ENCODE measurements at places on chromosomes 1 and 21.
A peak's percentile ranks its signal among the peaks of the same experiment; 100 is the strongest.

- DNase-seq = peak; percentile 56
These were observed 1.0 kb upstream of the DCAF6 start for GRCh38 chr1:167935216-167936067.

DNA sequence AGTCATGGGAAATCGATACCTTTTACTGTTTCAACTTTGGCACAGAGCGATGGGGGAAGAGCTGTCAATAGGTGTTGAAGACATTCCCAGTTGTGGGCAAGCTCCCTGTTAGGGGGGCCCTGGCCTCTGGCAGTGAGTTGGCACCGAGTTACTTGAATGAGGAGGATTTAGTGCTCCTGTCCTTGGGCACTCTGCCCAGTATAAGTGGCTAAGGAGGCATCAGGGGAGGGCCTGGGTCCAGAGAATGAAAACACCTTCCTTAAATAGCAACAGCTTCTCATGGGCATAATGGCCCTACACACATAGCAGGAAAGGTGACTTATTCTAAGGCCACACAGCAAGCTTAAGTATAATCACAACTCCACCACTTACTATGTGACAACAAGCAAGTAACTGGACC, 664.4 kb downstream of the PTPRU start:
- DNase-seq = no peak

DNA sequence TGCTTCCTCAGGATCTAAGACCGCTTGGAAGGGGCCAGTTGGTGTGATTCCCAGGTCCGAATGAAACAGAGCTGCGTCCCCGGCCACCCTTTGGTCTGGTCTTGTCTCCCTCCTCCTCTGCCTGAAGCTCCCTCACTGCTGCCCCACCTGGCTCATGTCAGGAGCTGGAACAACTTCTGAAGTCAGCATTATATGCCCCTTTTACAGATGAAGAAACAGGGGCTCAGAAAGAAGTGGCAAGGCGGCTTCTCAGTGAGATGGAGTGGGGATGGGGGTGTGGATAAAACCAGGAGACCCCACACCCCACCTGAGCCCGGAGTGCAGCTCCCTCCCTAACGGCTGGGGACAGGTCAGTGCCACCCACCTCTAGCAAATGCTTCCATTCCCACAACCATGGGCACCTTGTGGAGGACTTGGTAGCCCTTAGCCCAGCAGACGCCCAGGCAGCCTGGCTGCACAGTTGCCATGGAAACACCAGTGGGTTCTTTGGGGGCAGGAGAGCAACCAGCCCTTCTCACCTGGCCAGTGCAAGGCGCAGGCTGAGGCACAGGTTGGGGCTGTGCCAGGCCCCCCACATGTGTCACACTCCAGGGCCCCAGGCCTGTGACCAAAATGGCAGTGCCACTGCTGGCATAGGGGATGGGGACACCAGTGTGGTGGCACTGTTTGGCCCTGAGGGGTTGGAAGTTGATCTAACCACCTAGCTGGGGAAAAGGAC, 31.9 kb upstream of the ECE1 start:
- DNase-seq = no peak

DNA sequence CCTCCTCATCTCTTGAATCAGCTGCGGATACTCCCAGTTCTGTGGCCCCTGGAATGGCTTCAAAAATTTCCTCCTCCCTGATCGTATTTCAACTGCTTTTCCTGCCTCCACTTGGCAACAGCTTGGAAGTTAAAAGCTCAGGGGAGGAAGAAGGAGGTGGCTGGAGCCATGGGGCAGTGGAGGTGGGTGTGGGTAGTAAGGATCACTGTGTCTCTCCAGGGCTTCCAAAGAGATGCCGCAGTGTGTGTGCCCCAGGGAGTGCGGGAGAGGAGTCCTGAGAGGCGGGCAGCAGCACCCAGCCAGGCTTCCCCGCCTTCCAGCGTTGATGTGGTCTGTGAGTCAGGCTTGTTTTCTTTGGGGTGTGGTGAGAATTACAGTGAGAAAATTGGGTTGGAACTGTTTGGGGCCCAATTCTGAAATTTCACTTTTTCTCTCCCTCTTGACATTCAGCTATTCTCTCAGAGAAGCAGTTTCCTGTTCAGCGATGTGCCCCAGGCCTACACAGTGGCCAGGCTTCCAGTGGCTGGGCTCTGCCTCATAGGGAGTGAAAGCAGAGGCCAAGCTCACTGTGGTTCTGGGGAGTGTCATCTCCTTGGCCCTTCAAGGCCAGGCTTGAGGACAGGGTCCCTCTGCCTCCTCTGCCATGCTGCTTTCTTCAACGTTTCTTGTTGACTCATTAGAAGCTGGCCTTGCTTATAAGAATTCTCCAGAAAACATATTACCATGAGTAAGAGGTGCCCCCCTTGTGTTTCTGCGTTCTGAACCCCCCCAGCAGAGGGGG, 69.0 kb downstream of the PGM1 start:
- no peak for DNase-seq

DNA sequence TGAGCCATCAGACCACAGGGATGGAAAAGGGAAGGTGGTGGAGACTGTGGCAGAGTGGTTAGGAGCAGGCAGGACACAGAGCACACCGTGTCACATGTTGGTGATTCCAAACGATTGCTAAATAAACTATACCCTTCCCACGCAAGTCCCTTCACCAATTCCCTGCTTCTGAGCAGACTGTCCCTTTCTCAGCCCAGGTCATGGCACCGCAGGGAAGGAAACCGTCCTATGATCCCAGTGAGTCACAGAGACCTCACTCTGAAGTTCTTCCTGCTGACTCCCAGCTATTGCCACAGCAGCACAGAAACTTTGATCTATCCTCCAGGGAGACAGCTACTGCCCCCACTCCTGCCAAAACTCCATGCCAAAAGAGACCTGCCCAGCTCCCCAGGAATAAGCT, 19.2 kb downstream of the RIMS3 start:
- no peak for DNase-seq

Data from Ammon's horn (tissue), 1 donor.